Hematopoietic multipotent progenitor cell treated with erythropoietin and hydrocortisone succinate and interleukin-3 and kit ligand, for 4 days (in vitro differentiated cells): ENCODE measurements at places on chromosomes 12 and 14.

DNA sequence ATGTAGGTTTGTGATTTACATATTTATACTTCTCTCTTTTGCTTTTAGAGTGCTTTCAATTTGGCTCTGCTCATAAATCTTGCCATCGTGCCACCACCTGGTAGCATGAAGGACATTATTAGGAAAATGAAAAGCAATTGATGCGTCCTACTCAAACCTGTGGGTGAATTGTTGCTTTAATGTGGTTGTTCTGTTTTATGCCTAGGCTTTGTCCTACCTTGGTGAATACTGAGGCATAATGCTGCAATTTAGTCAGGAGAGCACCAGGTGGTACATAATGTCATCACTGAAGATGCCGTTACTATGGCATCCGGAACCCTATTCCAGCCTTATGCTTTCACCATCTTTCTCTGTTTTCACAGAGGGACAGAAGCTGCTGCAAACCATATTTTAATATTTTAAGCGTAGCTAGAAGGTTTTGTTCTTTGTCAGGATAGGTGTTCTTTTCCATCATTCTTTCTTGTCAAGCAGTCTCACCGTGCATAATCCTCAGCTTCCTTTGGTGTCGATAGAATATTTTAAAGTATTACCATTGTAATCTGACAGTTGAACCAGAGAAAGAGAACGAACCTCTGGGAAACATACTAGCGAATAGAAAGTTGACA lies 68.5 kb upstream of the PKP2 start:
- DNase-seq, result no peak

DNA sequence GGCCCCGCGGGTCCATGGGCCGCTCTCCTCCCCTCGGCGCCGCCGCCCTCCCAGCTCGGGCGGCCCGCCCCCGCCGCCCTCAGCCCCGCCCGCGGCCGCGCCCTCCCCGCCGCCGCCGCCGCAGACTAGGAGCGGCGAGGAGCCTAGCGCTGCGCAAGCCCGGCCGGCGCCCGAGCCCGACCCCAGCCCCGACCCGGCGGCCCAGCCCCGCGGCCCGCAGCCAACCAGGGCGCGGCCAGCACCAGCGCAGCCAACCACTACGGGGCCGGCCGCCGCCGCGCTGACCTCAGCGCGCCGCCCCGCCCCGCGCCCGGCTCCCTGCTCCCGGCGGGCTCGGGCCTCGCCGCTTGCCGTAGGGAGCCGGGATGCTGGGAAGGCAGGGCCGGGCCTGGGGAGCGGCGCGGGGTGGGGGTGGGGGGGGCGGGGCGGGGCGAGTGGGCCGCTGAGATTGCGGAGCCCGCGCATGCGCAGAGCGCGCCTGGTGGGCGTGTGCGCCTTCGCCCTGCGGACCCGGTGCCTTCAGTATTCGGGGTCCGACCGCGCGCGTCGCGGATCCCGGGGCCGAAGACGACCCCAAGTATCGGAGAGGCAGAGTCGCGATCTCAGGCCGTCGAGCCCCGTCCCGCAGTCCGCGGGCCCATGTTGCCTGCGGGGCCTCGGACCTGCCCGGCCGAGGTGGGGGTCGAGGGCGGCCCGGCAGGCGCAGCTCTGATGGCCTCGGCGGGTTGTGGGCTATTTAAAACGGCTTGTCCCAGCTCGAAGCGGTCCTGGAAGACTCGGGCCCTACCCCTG lies at the start of gene CDC42BPB:
TSS of gene CDC42BPB (minus strand) at position 178 of the 792 bp plus-strand sequence. CDS start 376 bp downstream, outside the sequence.
- DNase-seq, result peak; percentile 88

DNA sequence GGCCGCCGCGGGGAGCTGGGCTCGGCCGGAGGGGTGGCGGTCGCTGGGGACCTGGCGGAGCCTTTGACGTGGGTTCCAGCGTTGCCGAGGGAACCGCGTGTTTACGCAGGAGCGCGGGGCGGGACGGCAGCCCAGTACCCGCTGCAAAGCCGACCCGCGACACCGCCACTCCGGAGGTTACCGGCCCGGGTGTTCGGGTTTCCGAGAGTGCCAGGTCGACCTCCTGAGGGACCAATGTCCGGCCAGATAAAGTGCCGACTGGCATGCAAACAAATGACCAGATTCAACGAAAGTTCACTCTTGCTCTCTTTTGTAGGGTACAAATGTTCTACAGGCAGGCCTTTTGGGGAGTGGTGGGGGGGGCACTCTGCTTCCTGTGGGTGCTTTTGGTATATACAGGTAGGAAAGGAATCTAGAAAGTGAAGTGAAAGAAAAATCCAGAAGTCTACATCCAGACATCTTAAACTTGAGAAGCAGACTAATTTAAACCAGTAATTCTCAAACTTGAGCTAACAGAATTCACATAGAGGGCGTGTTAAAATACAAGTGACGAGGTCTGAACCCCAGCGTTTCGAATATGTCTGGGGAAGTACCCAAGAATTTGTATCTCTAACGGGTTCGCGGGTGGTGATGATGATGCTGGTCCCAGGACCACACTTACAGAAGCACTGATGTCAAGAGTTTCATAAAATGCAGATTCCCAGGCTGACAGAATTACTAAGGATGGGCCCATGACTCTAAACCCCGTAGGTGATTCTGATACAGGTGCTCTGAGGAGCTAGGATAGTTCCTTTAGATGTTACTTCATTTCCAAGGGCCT lies at the start of gene GPR135:
TSS of gene GPR135 (minus strand) at position 65 of the 820 bp plus-strand sequence. CDS start 154 bp downstream, outside the sequence.
- peak; percentile 8 for DNase-seq

DNA sequence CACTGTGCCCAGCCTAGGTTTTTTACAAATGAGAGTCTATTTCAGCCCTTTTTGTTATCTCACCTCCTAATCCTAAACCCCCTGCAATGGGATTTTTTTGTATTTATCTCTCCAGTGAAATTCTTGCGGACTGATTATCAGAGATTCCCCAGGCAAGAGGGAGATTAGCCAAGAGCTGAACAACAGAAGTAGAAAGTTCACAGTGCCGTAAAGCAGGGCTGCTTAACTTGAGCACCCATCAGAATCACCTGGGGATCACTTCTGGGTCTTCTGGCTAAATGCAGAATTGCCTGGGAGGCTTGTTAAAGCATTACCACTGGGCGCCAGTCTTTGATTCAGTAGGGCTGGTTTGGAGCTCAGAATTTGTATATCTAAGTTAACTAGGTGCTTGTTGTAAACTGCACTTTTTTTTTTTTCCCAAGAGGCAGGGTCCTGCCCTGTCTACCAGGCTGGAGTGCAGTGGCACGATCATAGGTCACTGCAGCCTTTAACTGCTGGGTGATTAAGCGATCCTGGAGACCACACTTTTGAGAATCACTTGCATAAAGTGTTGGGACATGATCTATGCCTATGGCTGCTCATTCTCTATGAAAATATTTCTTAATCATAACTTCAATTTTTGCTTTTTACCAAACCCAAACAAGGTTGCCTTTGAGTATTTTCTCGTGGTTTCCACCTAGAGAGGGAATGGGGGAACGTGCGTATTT lies 1.1 kb upstream of the DPPA3 start:
- peak; percentile 65 for DNase-seq

DNA sequence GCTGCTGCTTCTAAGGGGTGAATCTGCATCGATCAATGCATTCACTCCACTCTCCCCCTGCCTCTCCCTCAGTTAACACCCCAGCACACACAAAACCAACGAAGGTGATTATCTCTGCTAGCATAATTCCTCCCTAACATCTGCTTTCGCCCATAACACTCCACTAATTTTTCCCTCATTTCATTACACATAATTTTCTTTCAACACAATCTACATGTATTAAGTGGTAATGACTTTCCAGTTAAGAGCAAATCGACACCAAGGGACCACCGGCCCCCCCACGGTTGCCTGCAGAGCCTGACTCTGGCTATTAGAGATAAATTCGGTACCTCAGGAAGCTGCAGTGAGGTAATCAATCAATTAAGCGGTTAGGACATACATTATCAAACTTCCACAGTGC lies 1115.6 kb downstream of the BCL11B start:
- DNase-seq, result no peak

GRCh38 chr14:75292886-75293285 lies 14.3 kb downstream of the FOS start:
- DNase-seq, result no peak
